ENCODE measurements at places on chromosomes 16 and 17.

GRCh38 chr17:40479754-40480480 is 21.5 kb downstream of the TNS4 start:
- DNase-seq: no peak

DNA sequence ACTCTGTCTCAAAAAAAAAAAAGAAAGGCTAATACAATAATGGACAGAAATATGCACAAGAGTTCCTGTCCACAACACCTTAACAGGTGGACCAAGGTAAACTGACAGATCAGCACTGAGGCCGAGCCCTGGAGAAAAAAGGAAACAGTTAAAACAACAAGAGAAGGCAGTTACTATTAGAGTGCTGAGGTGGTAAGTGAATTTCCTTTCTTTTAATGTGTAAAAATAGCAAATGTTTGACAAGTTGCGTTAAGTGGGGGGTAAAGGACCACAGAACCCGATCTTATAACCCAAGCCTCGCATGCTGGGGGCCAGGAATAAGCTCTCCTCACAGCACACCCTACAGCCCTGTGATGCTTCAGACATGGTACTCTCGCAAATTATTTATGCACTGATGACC is 24.8 kb downstream of the TXNDC11 start:
- DNase-seq: no peak

GRCh38 chr17:44955674-44956425 is 8.3 kb upstream of the KIF18B start:
- DNase-seq: no peak

DNA sequence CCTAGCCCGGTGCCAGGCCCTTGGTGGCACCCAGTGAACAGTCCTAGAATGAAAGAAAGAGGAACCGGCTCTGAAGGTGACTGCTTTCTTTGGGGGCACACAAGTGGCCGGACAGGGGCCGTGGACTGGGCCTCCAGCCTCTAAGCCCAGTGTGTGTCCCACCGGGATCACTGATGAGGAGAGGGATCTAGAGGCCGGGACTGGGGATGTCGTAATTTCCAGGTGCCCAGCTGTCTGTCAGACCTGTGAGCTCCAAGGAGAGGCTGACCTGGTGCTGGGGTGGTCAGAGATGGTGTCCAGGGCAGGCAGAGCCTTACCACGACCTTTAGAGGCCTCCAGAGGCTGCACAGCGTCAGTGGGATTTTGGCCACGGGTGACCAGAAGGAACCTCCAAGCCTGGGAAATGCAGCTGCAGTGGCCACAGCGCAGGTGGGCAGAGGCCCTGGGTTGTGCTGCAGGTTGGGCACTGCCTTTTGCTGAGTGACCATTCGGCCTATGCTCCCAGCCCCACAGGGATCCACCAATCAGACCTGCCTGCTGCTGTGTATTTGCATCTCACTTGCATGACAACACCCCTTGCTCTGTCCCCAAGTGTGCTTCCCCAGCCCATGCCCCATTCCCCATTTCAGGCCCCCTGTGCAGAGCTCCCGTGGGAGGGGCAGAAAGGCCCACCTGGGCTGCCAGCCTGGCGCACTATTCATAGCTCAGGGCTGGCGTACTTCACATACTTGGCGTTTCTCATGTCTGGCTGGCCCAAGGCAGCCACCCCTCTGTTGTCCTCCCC is 12.5 kb downstream of the ARHGAP23 start:
- DNase-seq: no peak

DNA sequence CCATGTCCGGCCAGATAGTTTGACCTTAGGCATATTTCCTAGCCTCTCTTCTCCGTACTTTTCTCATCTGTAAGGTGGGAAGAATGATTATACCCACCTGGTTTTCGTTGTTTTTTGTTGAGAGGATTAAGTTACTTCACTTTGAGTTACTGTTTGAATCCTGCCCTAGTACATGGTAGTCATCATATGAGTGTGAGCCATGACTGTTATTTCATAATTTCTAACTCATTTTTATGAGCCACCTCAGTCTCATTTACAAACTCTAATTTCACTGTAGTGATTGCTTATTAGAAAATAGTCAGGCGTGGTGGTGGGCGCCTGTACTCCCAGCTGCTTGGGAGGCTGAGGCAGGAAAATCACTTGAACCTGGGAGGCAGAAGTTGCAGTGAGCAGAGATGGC is 45.1 kb downstream of the YPEL2 start:
- DNase-seq: no peak

DNA sequence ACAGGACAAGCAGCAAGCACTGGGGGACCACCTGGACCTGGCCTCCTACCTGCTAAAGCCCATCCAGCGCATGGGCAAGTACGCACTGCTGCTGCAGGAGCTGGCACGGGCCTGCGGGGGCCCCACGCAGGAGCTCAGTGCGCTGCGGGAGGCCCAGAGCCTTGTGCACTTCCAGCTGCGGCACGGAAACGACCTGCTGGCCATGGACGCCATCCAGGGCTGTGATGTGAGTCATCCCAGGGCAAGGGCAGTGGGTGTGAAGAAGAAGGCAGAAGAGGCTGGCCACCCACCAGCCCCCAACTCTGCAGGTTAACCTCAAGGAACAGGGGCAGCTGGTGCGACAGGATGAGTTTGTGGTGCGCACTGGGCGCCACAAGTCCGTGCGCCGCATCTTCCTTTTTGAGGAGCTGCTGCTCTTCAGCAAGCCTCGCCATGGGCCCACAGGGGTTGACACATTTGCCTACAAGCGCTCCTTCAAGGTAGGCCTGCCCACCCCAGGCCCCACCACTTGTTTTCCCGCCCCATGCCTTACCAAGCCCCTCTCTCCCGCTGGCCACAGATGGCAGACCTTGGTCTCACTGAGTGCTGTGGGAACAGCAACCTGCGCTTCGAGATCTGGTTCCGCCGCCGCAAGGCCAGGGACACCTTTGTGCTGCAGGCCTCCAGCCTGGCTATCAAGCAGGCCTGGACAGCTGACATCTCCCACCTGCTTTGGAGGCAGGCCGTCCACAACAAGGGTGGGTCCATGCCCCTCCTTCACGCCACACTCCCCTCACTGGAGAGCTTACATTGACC is 7.3 kb downstream of the PLEKHG4 start:
- no peak for DNase-seq

DNA sequence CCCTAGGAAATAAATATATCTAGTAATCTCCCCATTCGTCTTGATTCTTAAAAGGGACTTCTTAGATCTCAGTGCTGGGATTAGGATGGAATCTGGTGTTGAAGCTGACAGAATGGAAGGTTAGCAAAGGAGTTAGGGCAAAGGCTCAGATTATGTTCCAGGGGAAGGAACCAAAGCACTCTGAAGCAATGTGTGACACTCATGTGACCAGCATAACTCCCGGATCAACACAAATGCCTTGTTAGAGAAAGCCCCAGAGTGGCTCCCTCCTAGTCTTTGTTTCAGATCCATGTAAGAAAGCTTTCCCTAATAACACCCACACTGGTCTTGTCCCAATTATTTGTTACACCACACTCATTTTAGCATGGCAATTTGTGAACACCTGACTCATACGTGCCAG is 62.6 kb upstream of the ERN1 start:
- DNase-seq: no peak

- DNase-seq: no peak
These were observed 53.3 kb downstream of the HLF start for GRCh38 chr17:55318081-55318480.

- DNase-seq: no peak
These were observed 35.6 kb downstream of the PRKCA start for GRCh38 chr17:66337866-66338485.

GRCh38 chr17:16214190-16215001 is 938 bp downstream of the NCOR1 start:
- DNase-seq: no peak

DNA sequence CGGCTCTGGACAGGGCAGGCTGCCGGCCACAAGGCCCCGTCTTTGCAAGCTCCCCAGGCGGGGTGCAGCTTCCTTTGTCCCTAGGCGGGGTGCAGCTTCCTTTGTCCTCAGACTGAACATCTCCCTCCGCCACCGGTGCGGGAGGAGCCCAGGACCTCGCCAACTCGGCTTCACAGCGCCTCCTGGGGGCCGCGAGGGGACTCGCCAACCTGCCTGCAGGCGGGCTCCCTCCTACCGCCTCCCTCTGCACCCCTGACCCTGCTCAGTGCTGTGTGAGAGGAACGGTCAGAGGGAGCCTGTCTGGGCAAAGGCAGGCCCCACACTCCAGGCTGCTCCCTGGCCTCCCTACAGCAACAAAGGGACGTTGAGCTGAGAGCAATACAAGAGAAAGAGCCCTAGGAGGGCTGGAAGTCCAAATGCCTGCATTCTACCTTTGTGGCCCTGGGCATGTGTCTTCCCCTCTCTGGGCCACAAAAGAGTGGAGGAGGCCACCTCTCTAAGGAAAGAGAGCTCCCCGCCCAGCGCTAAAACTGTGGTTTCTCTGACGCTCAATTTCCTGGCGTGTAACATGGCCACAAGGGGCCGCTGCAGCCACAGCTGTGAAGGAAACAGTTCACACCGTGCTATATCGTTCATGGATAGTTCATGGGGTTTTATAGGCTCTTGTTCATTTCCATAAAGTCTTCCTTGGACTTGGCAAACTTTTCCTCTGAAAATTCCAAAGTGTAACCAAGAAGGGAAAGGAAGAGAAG is 20.9 kb upstream of the KRT19 start:
- peak; percentile 74 for DNase-seq
